ENCODE measurements at places on chromosomes 5 and 9.
A peak's percentile ranks its signal among the peaks of the same experiment; 100 is the strongest.

- DNase-seq = no peak
These were observed 42.9 kb downstream of the UNC5A start for GRCh38 chr5:176853151-176853778.

DNA sequence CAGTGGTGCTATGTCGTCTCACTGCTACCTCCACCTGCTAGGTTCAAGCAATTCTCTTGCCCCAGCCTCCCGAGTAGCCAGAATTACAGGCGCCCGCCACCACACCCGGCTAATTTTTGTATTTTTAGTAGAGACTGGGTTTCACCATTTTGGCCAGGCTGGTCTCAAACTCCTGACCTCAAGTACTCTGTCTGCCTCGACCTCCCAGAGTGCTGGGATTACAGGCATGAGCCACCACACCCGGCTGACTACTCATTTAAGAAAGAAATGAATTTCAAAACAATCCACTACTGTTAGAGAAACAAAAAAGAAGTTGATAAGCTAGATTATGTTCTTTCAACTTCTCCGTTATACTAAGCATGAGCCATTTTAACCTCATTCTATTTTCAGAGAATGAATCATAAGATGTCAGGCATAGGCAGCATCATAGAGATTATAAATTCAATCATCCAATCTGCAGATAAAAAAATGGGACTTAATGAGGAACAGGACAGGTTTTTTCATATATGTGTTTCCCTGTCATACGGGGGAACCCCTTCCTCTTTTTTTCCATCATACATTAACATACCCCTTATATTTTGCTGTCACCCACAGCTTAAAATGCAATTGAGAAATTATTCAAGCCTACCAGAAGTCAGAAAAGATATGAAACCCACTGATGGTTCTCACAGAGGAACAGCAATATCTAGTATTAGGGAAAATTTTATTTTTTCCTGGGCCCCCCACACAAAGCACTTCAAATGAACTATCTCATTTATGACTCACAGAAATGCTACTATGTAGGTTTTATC, 26.5 kb upstream of the ADRB2 start:
- no peak for DNase-seq

GRCh38 chr9:28779243-28779642, 1206.0 kb upstream of the C9orf72 start:
- DNase-seq = peak; percentile 53

DNA sequence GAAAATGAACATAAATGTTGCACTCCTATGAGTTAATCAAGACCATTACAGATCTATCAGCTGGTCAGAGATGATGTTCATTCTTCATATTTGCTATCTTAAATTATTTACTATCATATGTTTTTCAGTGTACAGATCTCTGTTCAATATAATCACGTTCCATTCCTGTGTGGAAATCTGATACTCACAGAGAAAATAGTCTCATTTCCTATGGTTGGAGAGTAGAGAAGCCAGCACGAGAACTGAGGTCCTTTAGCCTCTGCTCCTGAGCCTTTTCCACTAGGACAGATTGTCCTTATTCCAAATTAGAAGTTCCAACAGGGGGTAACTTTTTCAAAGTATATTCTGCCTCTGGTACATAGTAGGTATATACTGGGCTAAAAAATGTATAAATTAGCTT, 29.2 kb downstream of the UGCG start:
- DNase-seq = no peak

DNA sequence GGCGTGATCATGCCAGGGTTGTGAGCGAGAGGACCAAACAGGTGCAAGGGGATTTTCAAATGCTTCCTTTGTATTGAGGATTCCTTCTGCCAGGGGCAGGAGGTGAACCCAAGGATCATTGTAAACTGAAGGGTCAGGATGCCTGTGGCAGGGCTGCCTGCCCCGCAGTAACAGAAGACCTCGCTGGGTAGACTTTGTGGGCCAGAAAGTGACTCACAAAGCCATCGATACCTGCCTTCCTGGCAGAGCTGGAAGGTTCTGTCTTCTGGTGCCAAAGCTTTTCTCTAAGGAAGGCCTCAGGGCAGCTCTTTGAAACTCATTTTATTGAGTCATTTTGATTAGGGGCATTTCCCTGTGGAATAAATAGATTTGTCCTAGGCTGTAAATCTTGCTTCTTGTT, 223.4 kb downstream of the ICE1 start:
- no peak for DNase-seq

DNA sequence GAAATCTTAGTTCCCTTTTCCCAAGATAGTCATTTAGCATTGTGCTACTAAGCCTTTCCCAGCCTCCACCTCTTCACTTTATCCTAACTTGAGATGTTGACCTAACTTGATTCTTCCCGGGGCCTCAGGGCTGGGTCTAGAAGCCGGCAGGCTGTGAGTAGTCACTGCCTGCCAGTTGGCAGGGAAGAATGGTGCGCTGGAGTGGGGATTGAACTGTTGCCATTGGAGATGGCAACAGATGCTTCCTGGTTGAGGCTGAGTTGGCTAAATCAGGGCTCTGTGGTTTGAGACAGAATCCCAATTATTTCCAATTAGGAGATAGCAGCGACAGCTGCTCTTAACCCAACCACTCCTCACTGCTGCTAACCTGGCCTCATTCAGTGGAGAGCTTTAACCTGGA, 343.1 kb downstream of the BRINP1 start:
- no peak for DNase-seq

GRCh38 chr5:140076788-140077187, 33.7 kb upstream of the NRG2 start:
- DNase-seq = no peak

- no peak for DNase-seq
These were observed 406.1 kb upstream of the CHD1 start for GRCh38 chr5:99334936-99335335.

GRCh38 chr9:69599232-69599971, 72.8 kb downstream of the APBA1 start:
- DNase-seq = no peak

GRCh38 chr5:27472000-27472763, 433.8 kb upstream of the CDH9 start:
- peak; percentile 9 for DNase-seq

- no peak for DNase-seq
These were observed 7.8 kb downstream of the DMRT2 start for GRCh38 chr9:1057910-1058309.

Data from ELR (cell line).